ENCODE measurements at places on chromosomes 5 and 9.

- no peak for DNase-seq
Measured at GRCh38 chr9:108636013-108636412, 219.8 kb downstream of the ACTL7B start.

GRCh38 chr5:1908931-1909330 is 26.2 kb upstream of the IRX4 start:
- no peak for DNase-seq

GRCh38 chr9:22898591-22898990 is 452.0 kb downstream of the DMRTA1 start:
- DNase-seq = no peak

GRCh38 chr5:115246361-115246991 is 16.2 kb downstream of the PGGT1B start:
- DNase-seq = no peak

GRCh38 chr9:20606652-20607051 is 15.6 kb downstream of the MLLT3 start:
- no peak for DNase-seq

DNA sequence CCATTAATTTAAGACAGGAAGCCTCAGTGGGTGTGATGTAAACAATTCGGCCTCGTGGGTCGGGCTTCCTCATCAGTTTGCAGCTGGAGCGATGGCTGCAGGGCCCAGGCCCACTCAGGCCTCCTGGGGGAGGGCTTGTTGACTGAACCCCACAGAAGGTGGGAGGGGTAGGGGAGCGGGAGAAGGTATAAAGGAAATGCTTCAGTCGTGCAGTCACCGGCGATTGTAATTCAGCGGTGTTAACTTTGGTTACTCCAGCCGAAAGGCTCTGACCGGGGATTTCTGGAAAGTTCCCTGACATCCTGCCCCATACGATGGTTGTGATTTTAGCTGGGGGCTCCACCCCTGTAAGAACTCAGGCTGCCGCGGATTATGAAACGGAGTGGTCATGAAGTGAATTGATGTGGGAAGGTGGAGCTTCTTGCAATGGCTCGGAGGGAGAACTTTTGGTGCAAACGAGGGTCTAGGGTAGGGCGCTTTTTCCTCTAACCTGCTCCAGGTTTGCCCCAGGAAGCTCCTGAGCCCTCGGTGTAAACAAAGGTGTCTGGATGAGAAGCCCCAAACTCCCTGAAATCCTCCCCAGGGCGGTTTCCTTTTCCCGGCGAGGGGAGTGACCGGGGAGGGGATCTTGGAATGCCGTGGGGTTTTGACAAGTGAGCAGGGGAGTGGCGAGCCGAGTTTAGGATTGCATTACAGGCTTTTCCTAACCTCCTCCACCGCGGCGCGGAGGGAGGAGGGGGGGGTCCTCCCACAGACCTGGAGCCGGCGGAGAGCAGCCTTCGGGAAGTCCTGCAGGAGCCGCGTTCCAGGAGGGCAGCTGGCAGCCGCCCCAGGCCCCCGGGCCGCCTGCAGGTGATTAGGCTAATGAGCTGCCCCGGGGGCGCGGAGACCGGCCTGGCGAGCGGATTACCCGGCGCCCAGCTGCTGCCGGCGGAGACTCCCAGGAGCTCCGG is 215.5 kb downstream of the PDZD2 start:
- no peak for DNase-seq

- no peak for DNase-seq
Measured at GRCh38 chr9:109715344-109715743, 64.7 kb upstream of the PALM2AKAP2 start.

DNA sequence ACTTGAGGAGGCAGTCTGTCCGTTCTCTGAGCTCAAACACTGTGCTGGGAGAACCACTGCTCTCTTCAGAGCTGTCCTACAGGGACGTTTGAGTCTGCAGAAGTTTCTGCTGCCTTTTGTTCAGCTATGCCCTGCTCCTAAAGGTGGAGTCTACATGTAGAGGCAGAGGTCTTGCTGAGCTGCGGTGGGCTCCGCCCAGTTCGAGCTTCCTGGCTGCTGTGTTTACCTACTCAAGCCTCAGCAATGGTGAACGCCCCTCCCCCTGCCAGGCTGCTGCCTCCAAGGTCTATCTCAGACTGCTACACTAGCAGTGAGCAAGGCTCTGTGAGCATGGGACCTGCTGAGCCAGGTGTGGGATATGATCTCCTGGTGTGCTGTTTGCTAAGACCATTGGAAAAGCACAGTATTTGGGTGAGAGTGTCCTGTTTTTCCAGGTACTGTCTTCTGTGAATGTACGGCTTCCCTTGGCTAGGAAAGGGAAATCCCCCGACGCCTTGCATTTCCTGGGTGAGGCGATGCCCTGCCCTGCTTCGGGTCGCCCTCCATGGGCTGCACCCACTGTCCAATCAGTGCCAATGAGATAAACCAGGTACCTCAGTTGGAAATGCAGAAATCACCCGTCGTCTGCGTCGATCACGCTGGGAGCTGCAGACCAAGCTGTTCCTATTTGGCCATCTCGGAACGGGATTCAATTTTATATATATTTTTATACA is 58.5 kb downstream of the CNTRL start:
- no peak for DNase-seq

- DNase-seq = no peak
Measured at GRCh38 chr9:94941211-94941875, 214.8 kb downstream of the AOPEP start.

DNA sequence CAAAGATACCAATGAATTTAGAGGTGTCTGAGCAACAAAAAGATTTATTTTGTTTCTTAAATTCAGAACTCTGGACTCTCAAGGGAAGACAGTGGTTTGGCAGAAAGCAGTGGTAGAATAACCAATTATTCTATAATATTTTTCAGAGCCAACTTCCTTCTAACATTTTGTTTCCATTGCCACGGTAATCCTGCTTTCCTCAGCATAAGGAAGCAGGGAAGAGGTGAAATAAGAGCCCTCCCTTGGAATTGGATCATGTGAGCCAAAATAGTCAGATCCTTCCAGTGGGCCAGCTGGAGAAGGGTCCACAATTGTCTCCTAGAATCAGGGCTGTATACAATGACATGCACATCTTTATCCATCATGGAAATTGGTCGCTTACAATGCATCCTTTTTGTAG is 130.0 kb upstream of the MAP1B start:
- no peak for DNase-seq

GRCh38 chr9:4665357-4665756 is 923 bp downstream of the SPATA6L start:
- no peak for DNase-seq

- DNase-seq = no peak
Measured at GRCh38 chr5:74477761-74478160, 162.8 kb downstream of the ENC1 start.

Measured in occipital lobe (tissue), 3 donors.